ENCODE measurements at places on chromosomes 12 and 14.

DNA sequence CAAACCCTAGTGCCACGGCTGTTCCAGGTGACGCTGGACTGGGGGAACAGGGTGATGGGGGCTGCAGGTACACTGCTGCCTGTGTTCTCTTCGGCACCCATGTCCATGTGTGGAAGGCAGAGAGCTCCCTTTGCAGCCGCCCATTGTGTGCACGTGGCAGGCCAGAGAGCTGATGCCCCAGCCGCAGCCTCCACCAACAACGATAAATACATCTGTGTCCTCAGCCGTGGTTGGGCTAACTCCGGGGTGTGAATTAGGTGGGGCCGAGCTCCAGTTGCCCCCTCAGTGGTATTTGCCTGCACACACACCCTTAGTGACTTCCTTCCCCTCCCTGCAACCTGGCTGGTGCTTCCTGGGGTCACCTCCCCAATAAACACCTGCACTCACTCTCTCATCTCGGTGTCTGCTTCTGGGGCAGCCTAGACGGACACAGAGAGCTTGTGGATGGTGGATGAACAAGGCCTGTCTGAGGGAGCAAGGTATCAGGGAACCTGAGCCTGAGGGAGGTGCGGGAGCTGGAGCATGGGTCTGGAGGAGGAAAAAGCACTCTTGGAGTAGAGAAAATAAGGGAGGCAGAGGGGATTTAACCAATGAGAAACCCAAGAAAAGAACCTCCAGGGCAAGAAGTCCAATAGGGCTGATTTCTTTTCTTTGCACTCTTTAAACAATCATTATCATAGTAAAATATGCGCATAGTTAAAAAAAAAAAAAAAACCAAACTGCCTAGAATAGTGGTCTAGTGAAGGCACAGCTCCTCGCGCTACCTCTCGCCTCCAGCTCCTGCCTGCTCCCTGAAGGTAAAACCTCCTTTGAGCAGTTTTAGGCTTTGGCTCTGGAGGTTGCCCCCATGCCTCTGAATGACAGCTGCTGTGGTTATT is 112.6 kb downstream of the ZNF664 start:
- DNase-seq, result no peak

GRCh38 chr12:132544080-132544397 is 54.1 kb downstream of the FBRSL1 start:
- no peak for DNase-seq

- DNase-seq, result no peak
Measured at GRCh38 chr12:81819991-81820633, 61.0 kb upstream of the PPFIA2 start.

DNA sequence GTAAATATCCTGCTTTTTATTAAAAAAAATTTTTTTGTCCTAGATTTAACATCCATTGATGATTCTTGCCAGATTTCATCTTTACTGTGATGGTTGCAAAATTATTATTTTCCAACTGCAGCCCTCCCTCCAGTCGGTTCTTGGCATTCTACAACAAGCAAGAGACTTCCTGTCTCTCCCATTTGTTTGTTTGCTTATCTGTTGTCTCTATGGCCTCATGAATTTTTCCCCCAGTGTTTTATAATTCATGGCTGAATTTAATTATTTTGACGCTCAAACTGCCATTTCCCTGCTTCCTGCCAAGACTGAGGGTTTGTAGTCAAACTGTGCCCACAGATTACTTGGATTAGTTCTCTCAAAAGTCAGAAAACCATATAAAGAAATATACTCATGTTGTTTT is 25.9 kb downstream of the CGRRF1 start:
- no peak for DNase-seq

DNA sequence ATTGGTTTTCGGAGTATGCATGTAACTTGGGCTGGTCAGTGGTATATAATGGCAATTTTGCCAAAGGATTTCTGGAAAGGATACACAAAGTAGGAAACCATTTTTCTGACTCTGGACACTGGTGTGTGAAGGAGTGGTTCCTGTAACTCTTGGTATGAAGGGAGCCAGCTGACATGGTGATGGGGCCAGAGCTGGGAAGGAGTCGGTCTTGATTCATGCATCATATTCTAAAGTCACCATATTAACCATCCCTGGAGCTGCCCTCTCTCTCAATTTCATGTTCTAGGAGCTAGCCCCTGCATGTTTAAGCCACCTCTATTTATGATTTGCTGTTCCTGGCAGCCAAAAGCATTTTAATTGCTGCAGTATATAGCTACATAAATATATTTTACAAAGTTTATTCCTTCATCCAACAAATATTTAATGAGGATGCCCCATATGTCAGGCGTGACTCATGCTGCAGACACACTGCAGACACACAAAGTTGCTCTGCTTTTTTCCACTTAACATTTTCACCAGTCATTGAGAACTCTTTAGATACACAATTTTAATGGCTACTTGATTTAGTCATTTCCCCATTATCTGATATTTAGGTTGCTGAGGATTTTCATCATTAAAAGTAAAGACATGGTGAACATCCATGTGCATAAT is 78.7 kb upstream of the PSMC1 start:
- no peak for DNase-seq

DNA sequence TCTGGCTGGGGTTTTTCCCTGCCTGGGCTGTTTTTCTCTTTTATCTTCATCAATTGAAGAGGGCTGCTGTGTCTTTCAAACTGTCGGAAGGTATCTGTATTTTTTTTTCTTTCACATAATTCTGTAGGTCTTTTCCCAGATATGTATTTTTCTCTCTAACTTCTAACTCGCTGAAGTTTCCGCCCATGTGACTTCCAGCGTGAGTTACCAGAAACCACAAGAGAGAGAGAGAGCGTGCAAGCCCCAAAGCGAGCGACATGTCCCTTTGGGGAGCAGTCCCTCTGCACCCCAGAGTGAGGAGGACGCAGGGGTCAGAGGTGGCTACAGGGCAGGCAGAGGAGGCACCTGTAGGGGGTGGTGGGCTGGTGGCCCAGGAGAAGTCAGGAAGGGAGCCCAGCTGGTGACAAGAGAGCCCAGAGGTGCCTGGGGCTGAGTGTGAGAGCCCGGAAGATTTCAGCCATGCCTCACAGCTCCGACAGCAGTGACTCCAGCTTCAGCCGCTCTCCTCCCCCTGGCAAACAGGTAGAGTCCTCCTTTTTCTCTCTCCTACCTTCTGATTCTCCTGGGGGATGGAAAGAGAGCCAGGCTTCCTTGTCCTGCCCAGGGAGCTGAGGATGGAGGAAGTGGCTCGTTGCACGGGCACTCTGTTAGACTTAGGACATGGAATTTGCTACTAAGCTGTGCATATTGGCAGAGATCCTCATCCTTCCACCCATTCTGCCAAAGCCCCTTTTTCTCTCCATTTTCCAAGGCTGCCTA is at the start of gene BATF:
Gene BATF, plus strand, starts transcription at position 246 of the 759 bp plus-strand sequence. Its CDS starts 214 bp downstream, at position 460.
- no peak for DNase-seq

GRCh38 chr14:45041641-45042040 is 42.3 kb upstream of the PRPF39 start:
- no peak for DNase-seq

- DNase-seq, result no peak
Measured at GRCh38 chr14:61561657-61562276, 133.5 kb upstream of the HIF1A start.
